ENCODE measurements at places on chromosomes 2 and 18.

DNA sequence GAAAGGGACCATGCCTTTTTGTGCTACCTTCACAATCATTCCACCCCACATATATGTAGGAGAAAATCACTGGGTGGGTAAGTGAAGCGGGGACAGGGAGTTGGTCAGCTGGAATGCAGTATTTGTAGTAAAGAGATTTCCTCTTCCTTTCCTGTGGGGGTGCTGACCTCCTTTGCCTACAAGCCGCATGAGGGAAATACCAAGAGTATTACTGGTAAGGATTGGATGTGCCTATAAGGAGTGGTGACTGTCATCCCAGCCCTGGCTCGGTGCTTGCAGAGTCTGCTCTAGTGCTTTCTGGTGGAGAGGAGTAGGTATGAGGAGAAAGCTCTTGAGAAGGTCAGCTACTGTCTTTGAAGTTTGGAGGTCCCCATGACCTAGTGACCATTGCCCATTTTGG lies 324.6 kb downstream of the HRH4 start:
- no peak for DNase-seq

DNA sequence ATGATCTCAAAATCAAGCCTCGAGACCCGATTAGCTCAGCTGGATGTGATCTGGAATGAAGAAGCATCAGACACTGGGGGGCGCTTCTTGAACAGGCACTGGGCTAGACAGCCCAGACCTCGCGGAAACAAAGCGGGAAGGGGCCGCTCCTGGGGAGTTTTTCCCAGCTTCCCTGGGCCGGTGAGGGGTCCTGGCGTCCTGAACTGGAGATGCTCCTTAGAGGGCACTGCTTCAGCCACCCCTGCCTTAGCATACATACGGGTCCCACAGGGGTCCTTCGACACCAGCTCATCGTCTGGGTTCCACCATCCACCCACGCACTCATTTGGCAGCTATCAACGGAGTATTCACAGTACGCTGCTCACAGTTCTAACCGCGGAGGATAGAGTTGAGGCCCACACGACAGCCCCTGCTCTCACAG lies 146.7 kb downstream of the TSN start:
- no peak for DNase-seq

- DNase-seq = no peak
These were observed 32.4 kb upstream of the ATL2 start for GRCh38 chr2:38409156-38410102.

GRCh38 chr2:85826990-85827878 lies 61.6 kb downstream of the ST3GAL5 start:
- DNase-seq = peak; percentile 63

DNA sequence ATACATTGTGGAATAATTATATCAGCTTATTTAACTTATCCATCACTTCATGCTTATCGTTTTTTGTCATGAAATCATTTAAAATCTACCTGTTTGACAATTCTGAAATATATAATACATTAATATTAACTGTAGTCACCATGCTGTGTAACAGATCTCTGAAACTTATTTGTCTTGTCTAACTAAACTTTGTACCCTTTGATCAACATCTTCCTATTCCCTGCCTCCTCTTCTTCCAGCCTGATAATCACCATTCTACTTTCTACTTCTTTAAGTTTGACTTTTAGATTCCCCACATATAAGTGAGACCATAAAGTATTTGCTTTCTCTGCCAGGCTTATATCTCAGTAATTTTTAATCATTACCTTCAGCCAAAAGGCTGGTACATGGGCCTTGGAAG lies 134.2 kb upstream of the LINC00305 start:
- no peak for DNase-seq

DNA sequence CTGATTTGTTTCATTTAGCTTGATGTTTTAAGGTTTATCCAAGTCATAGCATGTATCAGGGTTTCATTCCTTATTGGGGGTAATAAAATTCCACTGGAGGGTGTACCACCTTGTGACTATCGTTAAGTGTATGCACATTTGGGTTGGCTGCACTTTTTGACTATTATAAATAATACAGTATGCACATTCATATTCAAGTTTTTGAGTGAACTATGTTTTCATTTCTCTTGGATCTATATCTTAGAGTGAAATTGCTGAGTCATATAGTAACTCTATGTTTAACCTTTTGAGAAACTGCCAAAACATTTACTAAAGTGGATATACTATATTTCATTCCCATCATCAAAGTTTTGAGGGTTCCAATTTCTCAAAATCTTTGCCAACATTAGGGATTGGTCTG lies 952.7 kb downstream of the TDRD15 start:
- DNase-seq = no peak

- no peak for DNase-seq
These were observed 119.3 kb upstream of the PKDCC start for GRCh38 chr2:41928526-41928925.

DNA sequence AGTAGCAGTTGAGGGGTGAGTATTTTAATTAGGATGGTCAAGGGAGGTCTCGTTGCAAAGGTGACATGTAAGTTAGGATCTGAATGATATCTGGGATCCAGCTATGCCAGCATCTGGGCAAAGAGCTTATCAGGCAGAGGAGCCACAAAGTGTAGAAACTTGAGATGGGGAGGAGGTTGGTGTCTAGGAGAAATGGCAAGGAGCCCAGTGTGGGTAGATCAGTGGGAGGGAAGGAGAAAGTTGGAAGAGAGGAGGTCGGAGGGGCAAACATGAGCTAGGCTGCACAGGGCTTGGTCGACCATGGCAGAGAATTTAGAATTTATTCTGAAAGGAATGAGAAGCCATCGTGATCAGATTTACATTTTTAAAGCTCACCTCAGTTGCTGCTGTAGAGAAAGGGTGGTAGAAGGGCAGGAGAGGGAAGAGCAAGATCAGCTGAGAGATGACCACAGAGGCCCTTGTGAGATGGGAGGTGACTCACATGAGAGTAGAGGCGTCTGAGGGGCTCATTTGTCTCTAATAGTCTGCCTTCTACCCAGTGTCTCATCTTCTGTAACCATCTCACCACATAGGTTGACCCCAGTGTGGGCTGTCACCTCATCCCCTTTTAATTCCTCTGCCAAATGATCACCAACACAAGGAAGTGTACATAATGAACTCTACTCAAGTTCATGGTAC lies 170.0 kb downstream of the ETAA1 start:
- no peak for DNase-seq
